Stimulated activated CD8-positive, alpha-beta memory T cell treated with anti-CD3 and anti-CD28 coated beads, Interleukin-15, amount 100 ng/mL, for 1 hour (primary cell): ENCODE measurements at places on chromosomes 12 and 14.

DNA sequence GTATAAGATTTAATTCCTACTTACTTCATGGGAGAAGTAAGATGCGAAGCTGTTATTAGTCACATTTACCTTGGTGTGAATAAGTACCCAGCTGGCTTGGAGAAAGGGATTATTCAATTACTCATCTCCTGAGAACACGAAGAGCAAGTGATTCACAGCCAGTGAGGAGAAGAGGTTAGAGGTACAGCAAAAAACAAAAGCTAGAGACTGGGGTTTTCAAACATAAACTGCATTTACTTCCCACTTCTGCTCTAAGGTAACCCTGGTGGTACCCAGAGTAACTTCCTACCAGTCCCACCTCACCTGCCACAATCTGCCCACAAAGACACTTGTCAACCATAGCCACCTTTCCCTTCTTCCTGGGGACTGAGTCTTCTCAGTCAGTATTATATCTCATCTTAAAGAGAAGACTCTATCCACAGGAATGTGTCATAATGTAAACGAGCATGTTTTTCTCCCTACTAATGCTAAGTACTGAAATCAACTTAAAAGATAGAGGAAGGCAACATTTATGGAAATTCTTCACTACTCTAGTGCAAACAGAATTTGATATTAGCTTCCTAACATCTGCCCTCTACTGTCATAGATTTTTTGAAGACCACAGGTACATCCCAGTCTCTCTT is 6.0 kb upstream of the IL22 start:
- no peak for DNase-seq

GRCh38 chr12:108004319-108004718 is 124.8 kb upstream of the WSCD2 start:
- no peak for DNase-seq

GRCh38 chr14:25628390-25628789 is 578.4 kb upstream of the STXBP6 start:
- DNase-seq = no peak

DNA sequence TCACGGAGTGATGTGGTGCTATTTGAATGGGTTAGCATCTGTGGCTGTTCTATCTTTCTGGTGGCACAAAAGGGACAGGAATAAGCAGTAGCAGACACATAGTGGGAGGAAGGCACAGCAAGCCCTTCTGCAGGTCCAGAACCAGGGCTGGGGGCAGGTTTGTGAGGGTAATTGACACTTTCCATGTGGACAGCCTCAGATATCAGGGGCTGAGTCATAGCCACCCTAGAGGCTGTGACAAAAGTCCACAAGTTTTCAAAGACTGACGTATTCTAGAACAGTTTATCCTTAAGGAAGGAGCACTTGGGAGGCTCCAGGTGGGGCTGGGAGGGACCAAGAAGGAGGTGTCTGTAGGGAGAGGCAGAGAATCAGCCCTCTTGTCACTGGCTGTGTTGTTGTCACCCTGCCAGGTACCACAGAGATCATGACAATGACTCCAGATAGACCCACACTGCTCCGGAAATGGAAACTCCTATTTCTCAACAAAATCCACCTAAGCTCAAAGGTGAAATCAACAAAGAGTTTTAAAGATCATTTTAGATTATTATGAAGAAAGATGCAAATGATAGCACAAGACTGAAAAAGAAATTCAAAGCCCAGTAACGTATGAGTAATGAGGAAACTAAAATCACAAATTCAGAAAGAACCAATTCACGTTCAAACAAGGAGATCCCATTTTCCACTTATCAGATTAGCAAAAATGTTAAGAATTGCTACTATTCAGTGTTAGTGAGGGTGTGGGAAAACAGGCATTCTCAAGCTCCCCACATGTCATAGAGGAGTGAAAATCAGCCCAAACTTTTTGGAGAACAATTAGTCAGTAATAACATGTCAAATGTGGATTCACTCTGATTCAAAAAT is 48.3 kb downstream of the NFKBIA start:
- no peak for DNase-seq

- DNase-seq = no peak
Measured at GRCh38 chr12:49843876-49844437, 1.1 kb upstream of the BCDIN3D start.

DNA sequence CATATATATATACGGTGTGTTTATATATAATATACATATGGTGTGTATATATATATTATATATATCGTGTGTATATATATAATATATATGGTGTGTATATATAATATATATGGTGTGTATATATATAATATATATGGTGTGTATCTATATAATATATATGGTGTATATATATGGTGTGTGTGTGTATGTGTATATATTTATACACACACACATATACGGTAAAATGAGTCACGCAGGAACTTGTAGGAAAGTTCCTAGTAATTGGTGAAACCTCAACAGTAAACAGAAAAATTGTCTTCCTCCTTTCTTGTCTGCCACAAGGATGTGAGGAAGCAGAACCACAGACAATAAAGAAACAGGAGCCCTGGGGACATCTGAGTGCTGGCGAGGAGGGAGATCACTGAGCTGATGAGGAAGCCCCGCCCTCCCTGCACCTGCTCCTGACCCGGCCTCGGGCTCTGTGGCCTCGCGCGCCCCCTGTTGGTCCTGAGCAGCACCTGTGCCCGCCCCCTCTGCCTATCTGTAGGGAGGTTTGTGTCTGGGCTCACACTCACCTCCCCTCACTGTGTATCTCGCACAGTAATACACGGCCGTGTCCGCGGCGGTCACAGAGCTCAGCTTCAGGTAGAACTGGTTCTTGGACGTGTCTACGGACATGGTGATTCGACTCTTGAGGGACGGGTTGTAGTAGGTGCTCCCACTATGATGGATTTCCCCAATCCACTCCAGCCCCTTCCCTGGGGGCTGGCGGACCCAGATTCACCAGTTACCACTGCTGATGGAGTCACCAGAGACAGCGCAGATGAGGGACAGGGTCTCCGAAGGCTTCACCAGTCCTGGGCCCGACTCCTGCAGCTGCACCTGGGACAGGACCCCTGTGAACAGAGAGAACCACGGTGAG is 1079.4 kb downstream of the TMEM121 start:
- DNase-seq = peak; percentile 54

DNA sequence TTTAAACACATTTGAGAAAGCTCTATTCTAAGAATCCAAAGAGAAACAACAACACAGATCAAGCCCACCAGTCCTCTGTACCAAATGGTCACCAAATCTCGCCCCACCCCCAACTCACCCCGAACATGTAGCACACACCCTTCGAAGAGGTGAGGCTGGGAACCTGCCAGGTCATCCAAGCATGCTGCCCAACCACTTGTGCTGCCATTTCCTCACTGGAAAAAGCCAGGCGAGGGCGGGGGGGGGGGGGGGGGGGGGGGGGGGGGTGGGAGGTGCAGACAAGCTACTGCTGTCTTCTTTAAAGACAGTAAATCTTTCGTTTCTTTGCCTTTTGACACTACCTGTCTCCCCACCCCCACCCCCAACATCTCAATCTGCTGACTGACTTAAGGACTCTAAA is 59.9 kb downstream of the SETD3 start:
- no peak for DNase-seq

DNA sequence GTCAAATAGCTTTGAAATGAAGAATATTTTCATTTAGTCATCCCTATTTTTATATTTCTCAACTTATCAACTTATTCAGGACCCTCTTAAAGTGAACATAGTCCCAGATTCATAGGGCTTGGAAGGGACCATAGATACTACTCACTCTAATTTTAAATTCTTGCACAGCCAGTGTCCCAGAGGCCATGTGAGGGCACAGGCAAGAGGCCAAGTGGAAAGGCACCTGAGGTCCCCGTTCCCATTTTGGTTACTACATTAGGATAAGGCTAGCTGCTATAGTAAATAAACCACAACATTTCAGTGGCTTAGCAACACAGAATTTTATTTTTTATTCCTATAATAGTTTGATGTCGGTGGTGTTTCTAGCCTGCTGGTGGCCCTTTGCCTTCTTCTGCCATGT is 227.8 kb downstream of the SPTSSA start:
- DNase-seq = no peak

- no peak for DNase-seq
Measured at GRCh38 chr14:20714593-20715250, 26.2 kb downstream of the ANG start.

DNA sequence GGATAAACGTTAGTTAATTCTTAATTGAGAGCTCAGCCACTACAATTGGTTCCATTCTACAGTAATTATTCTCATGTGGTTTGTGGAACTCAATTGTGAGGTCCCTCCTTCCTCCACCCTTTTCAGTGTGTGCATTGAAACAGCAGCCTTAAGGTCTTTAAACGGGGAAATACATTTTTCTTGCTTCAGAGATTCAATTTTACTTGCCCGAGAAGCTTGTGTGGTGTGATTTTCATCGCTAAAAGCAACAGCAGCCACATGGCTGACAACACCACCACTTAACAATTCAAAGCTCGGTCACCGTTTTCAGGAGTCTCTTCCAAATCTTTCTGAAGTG is 733 bp upstream of the PPFIBP1 start:
- DNase-seq = no peak

GRCh38 chr12:28268608-28269229 is 78.5 kb downstream of the CCDC91 start:
- no peak for DNase-seq

GRCh38 chr14:45135156-45135555 is 574 bp upstream of the FANCM start:
- no peak for DNase-seq

GRCh38 chr14:31806249-31806648 is 245.0 kb downstream of the NUBPL start:
- DNase-seq = no peak

GRCh38 chr12:81043979-81044740 is 33.7 kb upstream of the ACSS3 start:
- no peak for DNase-seq

GRCh38 chr12:5873281-5873919 is 71.7 kb downstream of the ANO2 start:
- no peak for DNase-seq

GRCh38 chr12:49920241-49920914 is 16.7 kb upstream of the FAIM2 start:
- no peak for DNase-seq
